ENCODE measurements at places on chromosomes 1 and 21. TPM values are rescaled to one million over a fixed set of nuclear protein-coding genes. Genes with fewer than 3 reads are reported as not detected.

CTH gene
- 4.2 TPM for total RNA-seq

NGF gene
- total RNA-seq: 8.8 TPM

CFAP141 gene
- total RNA-seq: not detected

MSH4 gene
- 0.33 TPM for total RNA-seq

FAM3B gene
- not detected for total RNA-seq

RIMKLA gene
- 0.20 TPM for total RNA-seq

UMODL1 gene
- total RNA-seq: 0.03 TPM

SEMA6C gene
- 2.0 TPM for total RNA-seq

ASCL5 gene
- not detected for total RNA-seq

CYP4X1 gene
- 1.2 TPM for total RNA-seq

TP73 gene
- 0.07 TPM for total RNA-seq

ANXA9 gene
- not detected for total RNA-seq

LRRIQ3 gene
- total RNA-seq: 0.46 TPM

GUCA2B gene
- total RNA-seq: not detected

SNAPIN gene
- total RNA-seq: 41.0 TPM

CNIH3 gene
- 21.2 TPM for total RNA-seq

CD244 gene
- total RNA-seq: not detected

TRIM63 gene
- total RNA-seq: 0.30 TPM

PLEKHG5 gene
- 37.3 TPM for total RNA-seq

CDC20 gene
- total RNA-seq: 16.5 TPM

LCE1E gene
- total RNA-seq: not detected

FAAH gene
- 0.72 TPM for total RNA-seq

NHLH1 gene
- total RNA-seq: 0.07 TPM

LRRC7 gene
- not detected for total RNA-seq

RPE65 gene
- not detected for total RNA-seq

CYP4A22 gene
- total RNA-seq: not detected

ZMYM4 gene
- total RNA-seq: 40.8 TPM

MXRA8 gene
- 264 TPM for total RNA-seq

NUDT4B gene
- total RNA-seq: 9.8 TPM

C8B gene
- total RNA-seq: not detected

KMO gene
- 0.33 TPM for total RNA-seq

TRIM62 gene
- 5.7 TPM for total RNA-seq

NTRK1 gene
- 0.07 TPM for total RNA-seq

TMEM82 gene
- total RNA-seq: not detected
